ENCODE measurements at places on chromosomes 5 and 9.

- no peak for DNase-seq
Observed at GRCh38 chr5:58724992-58725391, 142.1 kb downstream of the RAB3C start.

GRCh38 chr5:65359981-65360380, 121.7 kb downstream of the ADAMTS6 start:
- DNase-seq, result no peak

- no peak for DNase-seq
Observed at GRCh38 chr9:108001237-108001636, 511.7 kb upstream of the KLF4 start.

GRCh38 chr9:82354279-82354659, 365.7 kb downstream of the SPATA31D1 start:
- no peak for DNase-seq

All from CD4-positive, alpha-beta T cell treated with Interferon alpha-2 for 1 hour (primary cell).